ENCODE measurements at places on chromosomes 2 and 18.

- DNase-seq = no peak
Measured at GRCh38 chr2:96156926-96157648, 11.8 kb upstream of the DUSP2 start.

- DNase-seq = peak; percentile 90
Measured at GRCh38 chr2:28654663-28655320, 96.8 kb upstream of the PPP1CB start.

- DNase-seq = peak; percentile 38
Measured at GRCh38 chr18:48594471-48595094, 55.8 kb downstream of the CTIF start.

- DNase-seq = no peak
Measured at GRCh38 chr2:101778102-101778501, 80.6 kb downstream of the MAP4K4 start.

DNA sequence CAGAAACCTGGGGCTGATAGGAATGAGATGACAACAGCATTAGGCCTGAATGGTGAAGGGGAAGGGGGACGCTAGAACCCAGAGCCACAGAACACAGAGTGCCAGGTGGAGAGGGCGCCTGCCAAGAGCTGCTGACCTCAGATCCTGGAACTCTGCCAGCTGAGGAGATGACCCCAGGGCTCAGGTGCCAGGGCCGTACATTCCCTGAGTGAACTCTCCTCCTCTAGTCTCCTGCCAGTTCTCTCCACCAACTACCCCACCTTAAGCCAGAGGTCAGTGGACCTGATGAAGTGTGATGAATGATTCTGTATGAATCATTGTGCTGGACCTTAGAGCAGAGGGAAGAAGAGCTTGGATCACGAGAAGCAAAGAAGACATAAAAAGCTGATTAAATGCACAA lies 1582.2 kb upstream of the ACVR2A start:
- no peak for DNase-seq

DNA sequence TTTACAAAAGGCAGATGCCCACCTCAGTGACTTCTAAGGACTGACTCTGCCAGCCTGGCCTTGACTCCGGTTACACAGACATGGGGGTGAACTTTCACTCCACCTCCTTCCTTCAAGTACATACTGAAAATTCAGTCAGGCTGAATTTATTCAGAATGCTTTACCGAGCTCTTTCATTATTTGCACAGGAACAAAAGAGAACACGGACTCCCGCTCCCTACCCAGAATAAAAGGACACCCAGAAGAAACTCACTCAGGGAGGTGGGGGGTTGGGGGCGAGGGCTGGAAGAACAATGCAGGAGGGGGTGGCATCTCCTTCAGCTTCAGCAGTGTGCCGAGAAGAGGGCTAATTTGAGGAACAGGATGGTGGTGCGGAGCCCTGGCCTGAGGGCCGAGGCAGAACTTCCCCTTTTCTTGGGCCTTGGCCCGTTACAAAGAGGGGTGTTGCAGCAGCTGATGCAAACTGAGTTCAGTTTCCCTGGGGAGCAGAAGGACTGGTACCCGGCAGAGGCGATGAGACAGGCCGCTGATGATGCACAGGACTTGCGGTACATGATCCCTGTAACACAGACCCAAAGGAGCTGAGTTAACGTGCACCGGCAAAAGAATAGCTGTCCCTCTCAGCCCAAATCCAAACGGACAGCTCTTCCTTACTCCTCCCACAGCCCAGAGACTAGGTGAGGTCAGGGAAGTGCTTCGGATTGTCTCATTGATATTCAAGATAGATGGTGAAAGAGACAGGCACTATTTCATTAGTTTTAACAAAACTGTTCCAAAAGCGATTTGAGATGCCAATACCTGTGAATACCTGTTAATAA lies 24.1 kb downstream of the LYPD1 start:
- DNase-seq = no peak

- DNase-seq = no peak
Measured at GRCh38 chr2:126714191-126714965, 58.4 kb downstream of the GYPC start.

GRCh38 chr2:4898706-4899105 lies 793.5 kb upstream of the SOX11 start:
- peak; percentile 21 for DNase-seq

- DNase-seq = peak; percentile 80
Measured at GRCh38 chr18:46408334-46408987, 248.6 kb downstream of the LOXHD1 start.

- DNase-seq = no peak
Measured at GRCh38 chr2:59622599-59623308, 930.7 kb downstream of the BCL11A start.

DNA sequence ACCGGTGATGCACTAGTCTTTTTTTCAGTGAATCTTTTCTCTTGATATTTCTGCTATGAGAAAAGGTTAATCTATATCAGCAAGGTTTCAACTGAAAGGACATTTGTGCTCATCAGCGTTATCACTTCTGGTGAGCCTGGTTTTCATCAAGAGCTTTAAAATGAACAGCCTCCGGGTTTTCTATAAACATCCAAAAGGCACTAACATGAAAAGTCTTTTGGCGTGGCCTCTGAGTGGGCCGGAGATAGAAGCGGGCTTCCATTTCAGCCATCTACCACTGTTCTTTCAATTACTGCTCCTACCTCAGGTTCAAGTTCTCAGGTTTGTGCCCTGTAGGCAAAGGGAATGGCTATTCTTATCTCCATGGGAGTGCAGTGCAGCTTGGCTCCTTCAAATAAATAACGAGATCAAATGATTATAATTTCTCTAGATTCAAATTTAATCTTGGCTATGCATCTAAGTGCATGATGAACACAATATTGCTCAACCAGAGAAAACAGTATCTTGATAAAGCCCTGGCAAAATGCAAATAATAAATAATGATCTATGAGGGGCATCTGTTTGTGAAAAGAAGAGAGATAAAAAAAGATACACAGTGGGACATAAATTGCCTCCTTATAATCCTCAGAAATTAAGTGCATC lies 314.8 kb downstream of the CDH2 start:
- DNase-seq = peak; percentile 81

- DNase-seq = no peak
Measured at GRCh38 chr18:26493021-26493420, 55.3 kb downstream of the KCTD1 start.

Measured in umbilical cord (tissue), 2 donors.